ENCODE measurements at places on chromosomes 12 and 14.

- no peak for DNase-seq
Measured at GRCh38 chr12:93884794-93885460, 207.8 kb downstream of the CRADD start.

- DNase-seq, result no peak
Measured at GRCh38 chr12:123141615-123142517, 9.0 kb downstream of the PITPNM2 start.

DNA sequence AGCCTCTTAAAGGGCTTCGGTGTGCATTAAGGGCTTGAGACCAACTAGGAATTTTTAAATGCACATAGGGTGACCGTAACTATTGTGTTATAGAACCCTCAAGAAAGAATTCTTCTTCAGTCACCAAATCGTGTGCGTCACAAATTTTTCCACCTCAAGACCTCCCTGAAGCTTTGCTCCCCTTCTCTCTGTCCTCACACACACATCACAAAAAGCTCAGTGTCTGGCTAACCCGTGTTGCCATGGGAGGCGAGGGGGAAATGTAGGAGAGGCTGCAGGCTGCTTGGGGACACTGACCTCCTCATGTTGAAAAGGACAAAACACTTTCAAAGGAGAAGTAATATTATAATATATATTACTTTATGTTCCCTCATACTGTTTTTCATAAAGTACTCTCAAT lies 10.6 kb downstream of the SSPN start:
- no peak for DNase-seq

DNA sequence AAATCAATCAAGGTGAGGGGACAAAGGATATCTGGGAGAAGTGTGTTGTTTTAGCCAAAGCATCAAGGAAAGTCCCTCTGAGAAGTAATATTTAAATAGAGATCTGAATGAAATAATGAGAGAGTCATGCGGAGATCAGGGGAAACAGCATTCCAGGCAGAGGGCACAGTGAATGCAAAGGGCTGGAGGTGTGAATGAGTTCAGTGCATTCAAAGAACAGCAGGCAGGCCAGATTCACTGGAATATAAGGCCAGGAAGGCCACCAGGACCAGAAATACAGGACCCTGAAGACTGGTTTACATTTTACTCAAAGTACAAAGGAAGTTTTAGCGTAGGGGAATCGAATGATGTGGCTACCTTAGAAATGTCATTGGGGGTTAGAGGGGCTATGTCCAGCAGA lies 436.2 kb upstream of the TMEM132C start:
- DNase-seq, result no peak

DNA sequence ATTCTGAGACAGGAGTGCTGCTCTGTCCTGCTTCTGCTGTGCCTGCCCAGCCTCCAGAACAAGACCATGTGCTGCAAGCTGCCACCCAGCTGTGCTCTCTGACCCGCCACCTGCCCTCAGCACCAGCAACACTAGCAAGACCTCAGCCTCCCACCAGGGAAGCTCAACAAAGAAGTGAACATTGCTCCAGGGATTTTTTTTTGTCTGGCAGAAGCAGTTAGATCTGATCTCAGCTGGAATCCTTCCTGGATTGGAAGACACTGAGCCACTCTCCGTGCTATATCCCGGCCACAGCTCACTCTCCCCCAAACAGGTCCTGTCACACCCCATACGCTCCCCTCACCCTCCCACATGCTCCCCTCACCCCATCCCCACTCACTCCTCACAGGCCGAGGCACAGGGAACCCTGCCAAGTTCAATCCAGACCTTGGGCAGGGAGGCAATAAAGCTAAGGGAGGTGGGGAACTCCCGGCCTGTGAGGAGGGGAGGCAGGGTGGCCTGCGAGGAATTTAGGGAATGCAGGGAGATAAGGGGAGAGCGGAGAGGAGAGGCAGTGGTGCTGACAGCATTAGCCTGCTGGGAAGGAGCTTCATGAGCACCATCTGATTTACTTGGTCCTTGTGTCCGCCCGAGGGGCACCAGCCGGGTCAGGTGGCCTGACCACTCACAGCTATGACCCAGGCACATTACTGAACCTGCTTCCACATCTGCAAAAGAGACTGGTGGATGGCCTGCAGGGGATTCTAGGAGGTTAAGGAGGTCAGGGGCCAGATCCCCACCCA lies 29.7 kb downstream of the CCDC85C start:
- no peak for DNase-seq

GRCh38 chr12:53051058-53051880 lies 1.4 kb downstream of the TNS2 start:
- no peak for DNase-seq

GRCh38 chr14:68661226-68662225 lies 131.3 kb downstream of the ZFP36L1 start:
- no peak for DNase-seq

DNA sequence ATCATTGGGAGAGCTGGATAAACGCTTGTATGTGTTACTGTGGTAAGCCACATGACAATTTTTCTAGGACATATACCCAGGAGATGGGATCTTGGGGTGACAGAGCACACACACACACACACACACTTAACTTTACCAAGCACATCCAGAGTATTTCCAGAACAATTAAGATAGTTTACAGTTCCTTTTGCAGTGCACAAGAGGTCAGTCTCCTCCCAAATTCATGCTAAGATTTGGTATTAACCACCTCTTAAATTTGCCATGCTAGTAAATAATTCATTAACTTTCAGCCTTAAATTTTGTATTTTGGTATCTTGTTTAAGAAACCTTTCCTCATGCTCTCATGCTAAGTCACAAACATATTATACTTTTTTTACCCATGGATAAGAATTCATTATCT lies 33.9 kb upstream of the LIMA1 start:
- no peak for DNase-seq

- DNase-seq, result no peak
Measured at GRCh38 chr12:110345176-110345661, 58.3 kb downstream of the ANAPC7 start.

DNA sequence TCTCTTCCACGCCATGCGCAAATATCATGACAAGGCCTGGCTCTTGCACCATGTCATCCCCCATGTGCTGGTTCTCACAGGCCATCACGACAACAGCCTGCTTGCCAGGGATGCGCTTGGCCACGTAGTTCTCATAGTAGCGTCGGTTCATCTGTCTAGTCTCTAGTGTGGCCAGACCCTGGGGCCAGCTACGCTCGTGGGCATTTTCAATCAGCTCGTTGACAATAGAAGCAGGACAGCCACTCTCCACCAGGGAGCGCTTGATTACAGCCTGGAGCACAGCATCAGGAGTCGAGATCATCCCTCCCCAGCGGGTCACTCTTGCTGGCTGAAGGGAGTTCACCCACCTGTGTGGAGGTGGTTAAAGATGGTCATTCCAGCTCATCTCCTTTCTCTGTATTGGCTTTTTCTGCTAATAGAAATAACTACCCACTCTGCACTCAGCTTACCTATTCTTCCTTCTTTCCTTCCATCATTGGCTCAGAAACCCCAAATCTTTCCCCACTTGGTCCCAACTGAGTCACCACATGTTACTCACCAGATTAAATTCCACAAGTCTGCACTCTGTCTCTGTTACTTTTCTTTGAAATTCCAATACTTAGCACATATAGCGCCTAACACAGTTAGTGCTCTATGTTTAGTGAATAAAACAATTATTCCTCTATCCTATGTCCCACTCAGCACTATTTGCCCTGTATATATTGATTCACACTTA lies 15.1 kb downstream of the RNF41 start:
- no peak for DNase-seq

DNA sequence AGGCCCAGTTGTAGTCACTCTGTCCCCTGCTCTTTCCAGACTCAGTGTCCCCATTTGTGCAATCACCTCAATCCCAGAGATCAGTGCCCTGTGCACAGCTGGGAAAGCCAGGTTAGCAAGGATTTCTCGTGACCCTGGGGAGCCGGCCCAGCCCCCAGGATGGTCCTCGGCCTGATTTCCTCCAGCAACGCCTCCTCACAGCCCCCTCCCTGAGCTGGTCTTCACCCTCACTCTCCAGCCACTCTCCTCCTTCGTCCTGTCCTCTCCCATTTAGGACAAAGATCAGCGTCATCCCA lies 194.8 kb upstream of the C14orf180 start:
- DNase-seq, result no peak

GRCh38 chr12:14188744-14189143 lies 176.7 kb upstream of the ATF7IP start:
- no peak for DNase-seq

DNA sequence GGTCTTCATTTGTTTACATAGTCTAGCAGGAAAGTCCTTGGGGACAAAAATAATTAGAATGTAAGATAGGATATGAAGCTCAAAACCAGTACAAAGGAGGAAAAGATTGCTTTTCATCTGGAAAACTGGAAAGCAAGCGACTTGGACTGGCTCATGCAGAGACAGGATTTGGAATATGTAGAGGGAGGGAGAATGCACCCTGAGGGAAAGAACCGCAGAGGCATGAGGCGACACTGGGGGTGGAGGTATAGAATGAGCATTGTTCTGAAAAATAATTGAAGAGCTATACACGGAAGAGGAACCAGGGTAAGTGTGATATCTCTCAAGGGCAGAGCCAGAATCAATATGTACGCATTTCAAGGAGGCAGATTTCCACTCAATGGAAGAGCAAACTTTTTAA lies 85.5 kb downstream of the PLEKHG3 start:
- DNase-seq, result no peak

GRCh38 chr12:120961604-120962531 lies 16.5 kb upstream of the HNF1A start:
- DNase-seq, result no peak

DNA sequence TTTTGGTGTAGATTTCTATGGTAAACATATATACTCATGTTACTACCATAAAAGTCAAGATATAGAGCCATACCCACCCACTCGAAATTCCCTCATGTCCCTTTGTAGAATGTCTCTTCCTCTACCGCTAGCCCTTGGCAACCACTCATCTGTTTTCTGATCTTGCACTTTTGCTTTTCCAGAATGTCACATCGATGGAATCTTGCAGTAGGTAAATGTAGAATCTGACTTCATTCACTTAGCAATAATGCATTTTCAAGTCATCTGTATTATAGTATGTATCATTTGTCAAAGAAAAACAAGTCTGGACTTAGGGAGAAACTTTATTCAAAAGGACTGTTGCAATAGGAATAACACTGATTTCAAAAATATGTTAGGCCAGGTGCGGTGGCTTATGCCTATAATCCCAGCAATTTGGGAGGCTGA lies 19.3 kb upstream of the CLEC2D start:
- DNase-seq, result no peak

DNA sequence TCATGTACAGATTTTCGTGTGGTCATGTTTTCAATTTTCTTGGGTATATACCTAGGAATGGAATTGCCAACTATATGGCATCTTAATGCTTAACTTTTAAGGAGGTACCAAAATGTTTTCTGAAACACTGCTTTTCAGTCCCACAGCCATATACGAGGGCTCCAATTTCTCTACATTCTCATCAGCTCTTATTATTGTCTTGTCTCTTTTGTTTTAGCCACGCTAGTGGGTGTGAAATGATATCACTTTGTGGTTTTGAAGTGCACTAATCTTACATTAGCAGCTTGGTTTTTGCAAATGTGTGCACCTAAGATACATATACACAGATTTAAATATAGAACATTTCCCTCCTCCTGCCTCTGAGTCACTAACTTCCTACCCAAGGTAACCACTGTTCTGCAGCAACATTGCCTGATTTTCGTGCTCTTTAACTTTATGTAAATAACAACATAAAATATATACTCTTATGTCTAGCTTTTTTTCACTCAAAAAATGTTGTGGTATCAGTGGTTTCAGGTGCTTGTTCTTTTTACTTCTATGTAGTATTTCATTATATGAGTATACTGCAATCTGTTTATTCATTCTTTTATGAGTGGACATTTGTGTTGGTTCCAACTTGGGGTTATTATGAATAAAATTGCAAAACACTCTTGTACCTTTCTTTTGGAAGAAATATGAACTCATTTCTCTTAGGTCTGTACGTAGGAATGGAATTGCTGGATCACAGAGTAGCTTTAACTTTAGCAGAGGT lies 73.1 kb downstream of the ZFP36L1 start:
- no peak for DNase-seq

DNA sequence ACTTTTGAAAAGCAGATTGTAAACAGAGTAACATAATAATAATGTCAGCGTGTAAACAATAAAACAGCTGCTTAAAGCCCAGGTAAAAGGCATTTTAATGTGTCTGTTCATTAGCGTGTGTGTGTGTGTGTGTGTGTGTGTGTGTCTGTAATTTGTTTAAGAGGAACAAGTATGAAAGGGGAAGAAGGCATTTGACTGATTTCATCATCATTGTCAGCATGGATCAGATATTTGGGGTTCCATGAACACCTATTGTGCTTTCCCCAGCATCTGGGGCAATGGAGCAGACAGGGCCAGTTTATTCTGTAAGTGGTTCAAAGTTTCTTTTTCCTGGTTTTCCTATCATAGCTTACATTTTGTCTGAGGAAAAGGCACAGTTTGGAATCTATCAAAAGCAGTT lies 28.9 kb downstream of the SLC25A21 start:
- no peak for DNase-seq

GRCh38 chr12:57626921-57627445 lies 6.0 kb downstream of the B4GALNT1 start:
- no peak for DNase-seq

- no peak for DNase-seq
Measured at GRCh38 chr14:25026476-25027137, 23.3 kb downstream of the STXBP6 start.

DNA sequence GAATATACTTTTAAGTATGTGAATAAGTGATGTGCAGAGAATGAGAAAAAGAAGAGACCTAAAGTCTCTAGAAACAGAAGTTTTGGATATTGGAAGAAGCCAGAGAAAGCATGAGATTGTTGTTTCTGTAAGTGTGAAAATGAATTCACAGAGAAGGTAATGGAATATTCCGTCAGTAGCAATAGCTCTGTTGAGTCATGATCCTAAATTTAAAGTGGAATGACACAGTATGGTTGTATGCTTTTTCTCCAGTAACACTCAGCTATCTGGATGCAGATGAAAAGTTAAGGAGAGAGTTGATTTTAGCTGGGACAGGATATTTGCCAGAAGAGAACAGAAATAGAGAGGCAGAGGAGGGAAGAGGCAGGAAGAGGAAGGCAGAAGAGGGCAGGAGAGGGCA lies 1166.3 kb downstream of the GALC start:
- no peak for DNase-seq

GRCh38 chr12:47992776-47993175 lies 11.5 kb downstream of the COL2A1 start:
- DNase-seq, result no peak

DNA sequence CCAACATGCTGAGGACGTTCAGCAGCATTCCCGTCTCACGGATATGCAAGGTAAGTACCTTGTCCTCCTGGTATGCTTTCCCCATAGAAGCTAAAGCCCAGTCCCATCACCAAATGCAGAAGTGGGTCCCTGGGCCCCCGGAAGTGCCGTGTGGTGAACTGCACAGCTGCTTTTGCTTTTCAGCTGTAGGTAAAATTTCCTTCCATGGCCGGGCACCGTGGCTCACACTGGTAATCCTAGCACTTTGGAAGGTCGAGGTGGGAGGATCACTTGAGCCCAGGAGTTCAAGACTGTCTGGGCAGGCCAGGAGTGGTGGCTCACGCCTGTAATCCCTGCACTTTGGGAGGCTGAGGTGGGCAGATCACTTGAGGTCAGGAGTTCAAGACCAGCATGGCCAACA lies 44.1 kb downstream of the HSP90AA1 start:
- DNase-seq, result no peak

Data from stimulated activated CD4-positive, alpha-beta T cell treated with anti-CD3 and anti-CD28 coated beads, Interleukin-1b, Interleukin-23, amount 100 ng/mL, for 1 hour (primary cell).